ENCODE measurements at places on chromosomes 7 and 10. TPM values are rescaled to one million over a fixed set of nuclear protein-coding genes. Genes with fewer than 3 reads are reported as not detected.

CYP2C9 gene
- not detected for total RNA-seq

HELLS gene
- 38.7 TPM for total RNA-seq

SLC16A12 gene
- total RNA-seq, result 0.07 TPM

RPEL1 gene
- not detected for total RNA-seq

ACTL6B gene
- total RNA-seq, result not detected

KLF14 gene
- 1.0 TPM for total RNA-seq

AUTS2 gene
- 32.2 TPM for total RNA-seq

PNLIPRP2 gene
- total RNA-seq, result not detected

HOXA6 gene
- 0.38 TPM for total RNA-seq

APBB1IP gene
- total RNA-seq, result 67.8 TPM

ABCC2 gene
- total RNA-seq, result 3.1 TPM

SYT15B gene
- total RNA-seq, result 1.0 TPM

GRCh38 chr10:82796510-82796909, 921.5 kb downstream of the NRG3 start:
- DNase-seq, result no peak

DNA sequence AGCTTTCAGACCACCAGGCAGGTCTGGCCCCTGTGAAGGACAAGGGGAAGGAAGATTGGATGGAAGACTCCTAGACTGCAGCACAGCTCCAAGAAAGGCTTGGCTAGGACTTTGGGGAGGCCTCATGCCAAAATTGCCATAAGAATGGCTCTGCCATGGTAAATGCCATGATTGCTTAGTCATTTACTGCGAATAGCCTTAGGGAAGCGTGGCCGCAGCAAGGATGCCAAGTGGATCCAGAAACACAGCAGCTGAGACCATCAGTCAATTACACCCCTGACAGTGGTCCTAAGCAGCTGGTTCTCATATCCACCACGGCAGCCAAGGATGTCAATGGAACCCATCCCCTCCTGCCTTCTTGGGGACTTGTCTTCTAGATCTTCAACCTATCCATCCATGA, 88.2 kb upstream of the AUTS2 start:
- no peak for DNase-seq

GRCh38 chr10:120328647-120329046, 128.4 kb upstream of the PLPP4 start:
- no peak for DNase-seq

DNA sequence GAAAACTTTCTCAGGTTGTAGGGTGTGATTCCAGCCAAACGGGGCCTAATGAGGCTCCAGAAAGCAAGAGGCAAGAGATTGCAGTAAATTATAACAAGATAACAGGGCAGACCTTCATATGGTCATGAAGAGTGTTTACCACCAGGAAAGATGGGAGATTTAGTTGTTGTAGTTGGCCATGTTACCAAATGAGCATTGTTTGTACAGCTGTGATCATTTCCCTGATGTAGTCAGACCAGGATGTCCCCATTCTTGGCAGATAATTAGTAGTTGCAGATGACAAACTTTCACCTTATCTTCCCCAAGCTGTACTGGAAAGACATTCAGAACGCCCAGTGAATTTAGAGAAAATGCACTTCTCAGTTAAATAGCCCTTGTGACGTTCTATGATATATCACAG, 630.8 kb downstream of the ANKRD7 start:
- no peak for DNase-seq

- DNase-seq, result no peak
Observed at GRCh38 chr7:152363798-152364197, 72.0 kb downstream of the KMT2C start.

DNA sequence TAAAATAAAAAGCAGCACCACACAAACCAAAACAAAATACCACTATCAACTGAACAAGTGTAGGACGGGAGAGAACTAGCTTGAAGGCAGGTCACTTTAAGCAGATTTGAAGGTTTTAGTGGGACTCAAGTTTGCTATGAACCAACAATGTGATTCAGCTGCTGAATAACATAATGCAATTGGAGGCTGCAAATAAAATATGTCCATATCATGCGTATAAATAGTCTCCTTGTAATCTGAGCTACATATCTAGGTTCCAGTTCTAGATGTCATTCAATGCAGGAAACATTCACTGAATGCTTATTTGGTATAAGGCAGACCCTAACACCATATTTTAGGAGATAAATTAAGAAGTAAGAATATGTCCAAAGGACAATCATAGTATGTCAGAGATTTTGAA, 81.4 kb upstream of the KCNIP2 start:
- DNase-seq, result no peak

- DNase-seq, result peak; percentile 73
Observed at GRCh38 chr10:79101560-79102497, 33.1 kb downstream of the ZMIZ1 start.

DNA sequence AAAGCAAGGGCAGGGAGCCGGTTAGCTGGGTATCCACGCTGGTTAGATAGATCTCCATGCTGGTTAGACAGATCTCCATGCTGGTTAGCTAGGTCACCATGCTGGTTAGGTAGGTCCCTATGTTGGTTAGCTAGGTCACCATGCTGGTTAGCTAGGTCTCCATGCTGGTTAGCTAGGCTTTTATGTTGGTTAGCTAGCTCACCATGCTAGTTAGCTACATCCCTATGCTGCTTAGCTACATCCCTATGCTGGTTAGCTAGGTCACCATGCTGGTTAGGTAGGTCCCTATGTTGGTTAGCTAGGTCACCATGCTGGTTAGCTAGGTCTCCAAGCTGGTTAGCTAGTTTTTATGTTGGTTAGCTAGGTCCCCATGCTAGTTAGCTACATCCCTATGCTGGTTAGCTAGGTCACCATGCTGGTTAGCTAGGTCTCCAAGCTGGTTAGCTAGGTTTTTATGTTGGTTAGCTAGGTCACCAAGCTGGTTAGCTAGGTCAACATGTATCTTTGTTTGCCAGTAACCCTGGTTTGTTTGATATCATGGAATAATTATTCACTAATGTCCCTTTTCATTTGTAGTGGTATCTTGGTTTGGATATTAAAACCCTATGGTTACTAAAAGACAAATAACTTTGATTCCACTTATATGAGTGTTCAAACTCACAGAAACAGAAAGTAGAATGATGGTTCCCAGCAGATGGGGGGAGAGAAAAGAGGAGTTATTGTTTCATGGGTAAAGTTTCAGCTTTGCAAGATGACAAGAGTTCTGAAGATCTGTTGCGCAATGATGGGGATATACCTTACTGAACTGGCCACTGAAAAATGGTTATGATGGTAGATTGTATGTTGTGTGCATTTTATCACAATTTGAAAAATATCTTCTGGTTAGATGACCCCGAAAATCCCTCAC, 136.2 kb downstream of the PRPF18 start:
- peak; percentile 33 for DNase-seq

DNA sequence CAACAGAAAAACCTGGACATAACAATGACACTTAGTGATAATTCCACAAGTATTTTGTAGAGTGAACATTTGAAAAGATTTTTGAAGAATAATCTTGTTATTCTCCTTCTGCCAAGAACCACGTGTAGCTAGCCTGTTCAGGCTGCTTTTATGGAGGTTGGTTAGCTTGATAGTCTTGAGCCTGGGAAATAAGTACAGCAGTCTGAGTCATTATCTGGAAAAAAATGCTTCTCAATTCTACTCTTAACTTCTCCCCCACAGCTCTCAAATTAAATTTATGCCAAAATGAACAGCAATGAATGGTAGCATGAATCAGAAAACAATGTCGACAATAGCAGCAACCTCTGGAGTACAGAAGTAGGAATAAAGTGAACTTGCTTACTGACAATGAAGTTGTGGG, 63.2 kb downstream of the GPR37 start:
- no peak for DNase-seq

DNA sequence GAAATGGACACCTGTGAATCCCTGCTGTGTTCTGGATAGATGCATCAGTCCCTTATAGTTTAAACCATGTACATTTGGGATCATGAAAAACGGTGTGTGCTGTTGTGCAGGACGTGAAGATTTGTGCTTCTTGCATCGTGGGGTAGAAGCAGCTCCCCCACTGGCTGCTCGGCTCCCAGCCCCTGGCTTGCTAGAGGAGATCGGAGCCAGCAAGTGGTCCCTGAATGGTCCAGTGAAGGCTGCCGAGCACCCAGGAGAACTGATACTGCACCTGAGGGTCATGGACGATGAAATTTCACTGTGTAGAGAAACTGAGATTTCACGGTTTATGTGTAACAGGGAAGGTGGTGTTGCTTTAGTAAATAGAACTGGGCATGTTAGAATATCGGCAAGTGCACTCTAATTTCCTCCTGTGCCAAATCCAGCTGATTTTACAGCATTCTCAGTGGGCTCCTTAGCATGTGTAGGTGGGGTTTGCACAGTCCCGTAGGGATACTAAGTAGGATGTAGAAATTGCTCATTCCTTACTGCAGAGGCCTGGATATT, 655.1 kb upstream of the FOXK1 start:
- no peak for DNase-seq

DNA sequence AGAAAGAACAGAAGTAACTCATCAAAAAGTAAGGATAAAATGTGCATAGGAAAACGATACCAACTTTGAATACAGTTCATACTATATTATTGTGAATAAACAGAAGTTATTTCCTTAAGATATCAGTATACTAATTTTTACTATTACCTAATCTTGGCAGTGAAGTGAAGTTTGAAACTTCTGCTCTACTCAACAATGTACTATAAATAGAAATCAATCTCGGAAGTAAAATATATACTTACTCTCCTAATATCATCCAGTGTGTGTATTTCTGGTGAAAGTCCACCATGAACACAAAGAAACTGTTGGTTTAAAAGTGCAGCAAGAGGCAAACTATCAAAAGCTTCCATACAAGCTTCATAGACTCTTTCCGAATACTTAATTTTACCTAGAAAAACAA, 24.6 kb downstream of the PPP3CB start:
- no peak for DNase-seq

DNA sequence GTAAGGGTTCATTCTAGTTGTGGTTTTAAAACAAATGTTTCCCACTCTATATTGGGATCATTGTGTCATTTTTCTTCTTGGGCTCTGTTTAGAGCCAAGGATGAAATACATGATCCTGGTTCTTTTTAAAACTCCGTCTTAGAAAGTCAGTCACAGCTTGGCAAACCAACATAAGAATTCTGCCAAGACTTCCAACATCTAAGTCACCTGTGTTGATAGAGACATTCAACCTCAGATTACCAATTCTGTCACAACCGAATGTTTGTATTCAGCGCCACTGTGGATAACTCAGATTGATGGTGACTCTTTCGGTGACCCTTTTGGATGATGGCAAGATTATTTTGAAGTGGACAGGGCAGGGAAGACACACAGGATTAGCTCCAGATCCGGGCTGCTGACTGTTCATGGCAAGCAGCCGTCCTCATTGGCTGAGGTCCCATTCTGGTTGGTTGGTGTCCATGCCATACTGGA, 255.4 kb downstream of the ARHGAP21 start:
- no peak for DNase-seq

- no peak for DNase-seq
Observed at GRCh38 chr7:13414661-13415107, 574.8 kb downstream of the ETV1 start.

DNA sequence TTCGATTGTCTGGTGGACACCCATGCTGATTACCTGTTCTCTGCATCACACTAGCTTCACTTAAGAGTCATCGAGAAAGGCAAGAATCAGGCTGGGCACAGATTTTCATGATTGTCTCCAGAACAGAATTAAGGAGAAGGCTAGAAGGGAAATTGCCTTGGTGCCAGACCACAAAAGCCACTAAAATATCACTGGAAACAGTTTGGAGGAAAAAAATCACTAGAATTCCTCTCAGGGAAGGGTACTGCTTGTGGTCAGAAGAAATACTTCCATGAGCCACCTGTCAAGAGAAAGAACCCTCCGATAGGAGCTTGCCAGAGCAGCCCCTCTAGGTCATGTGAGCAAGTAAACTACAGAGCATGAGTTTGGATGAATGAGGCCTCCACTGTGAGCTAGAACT, 269.3 kb upstream of the TEX47 start:
- DNase-seq, result no peak

- DNase-seq, result no peak
Observed at GRCh38 chr10:72561745-72562166, 64.1 kb downstream of the MICU1 start.

DNA sequence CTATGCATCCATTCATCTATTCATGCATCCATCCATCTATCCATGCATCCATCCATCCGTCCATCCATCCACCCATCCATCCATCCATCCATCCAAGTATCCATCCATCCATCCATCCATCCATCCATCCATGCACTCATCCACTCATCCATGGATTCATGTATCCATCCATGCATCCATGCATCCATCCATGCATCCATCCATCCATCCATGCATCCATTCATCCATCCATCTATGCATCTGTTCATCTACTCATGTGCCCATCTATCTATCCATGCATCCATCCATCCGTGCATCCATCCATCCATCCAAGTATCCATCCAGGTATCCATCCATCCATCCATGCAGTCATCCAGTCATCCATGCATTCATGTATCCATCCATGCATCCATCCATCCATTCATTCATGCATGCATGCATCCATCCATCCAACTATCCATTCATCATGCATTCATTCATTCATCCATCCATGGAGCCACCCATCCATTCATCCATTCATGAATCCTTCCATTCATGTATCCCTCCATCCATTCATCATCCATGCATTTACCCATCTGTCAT, 132.0 kb downstream of the DYNC2I1 start:
- DNase-seq, result no peak

DNA sequence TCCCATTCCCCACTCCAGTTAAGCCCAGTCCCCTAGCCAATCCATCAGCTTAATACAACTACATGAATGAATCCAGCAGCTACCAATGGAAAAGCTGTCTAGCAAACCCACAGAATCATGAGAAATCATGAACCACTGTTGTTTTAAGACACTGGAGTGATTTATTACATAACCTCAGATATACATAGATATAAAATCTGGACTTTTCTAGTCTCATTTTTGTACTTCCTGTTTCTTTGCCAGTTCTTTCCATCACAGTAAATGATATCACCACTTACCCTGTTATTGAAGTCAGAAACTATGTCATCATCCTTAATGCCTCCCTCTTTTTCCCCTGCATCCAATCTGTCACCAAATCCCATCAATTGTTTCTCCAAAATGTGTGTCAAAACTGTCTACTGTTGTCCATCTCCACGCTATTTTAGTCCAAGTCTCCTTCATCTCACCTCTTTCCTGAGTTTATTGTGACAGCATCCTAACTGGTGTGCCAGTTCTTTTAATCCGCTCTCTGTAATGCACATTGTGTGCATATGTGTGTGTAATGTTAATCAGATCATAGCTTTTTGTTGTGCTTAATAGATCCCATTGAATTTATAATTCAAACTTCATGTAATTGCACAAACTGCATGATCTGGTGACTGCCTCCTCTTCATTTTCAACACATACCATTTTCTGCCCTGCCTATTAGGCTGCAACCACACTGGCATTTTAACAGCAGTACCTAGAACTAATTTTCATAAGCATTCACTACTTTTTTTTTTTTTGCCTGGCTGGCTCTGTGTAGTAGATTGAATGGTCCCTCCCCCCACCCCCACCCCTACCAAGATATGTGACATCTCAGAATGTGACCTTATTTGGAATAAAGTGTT, 56.0 kb downstream of the MKLN1 start:
- DNase-seq, result no peak

GRCh38 chr10:103643381-103643780, 149.9 kb downstream of the NEURL1 start:
- DNase-seq, result no peak

Measured in spleen (tissue), 13 donors.